ENCODE measurements at places on chromosomes 7 and 10. TPM values are rescaled to one million over a fixed set of nuclear protein-coding genes. Genes with fewer than 3 reads are reported as not detected.

DNA sequence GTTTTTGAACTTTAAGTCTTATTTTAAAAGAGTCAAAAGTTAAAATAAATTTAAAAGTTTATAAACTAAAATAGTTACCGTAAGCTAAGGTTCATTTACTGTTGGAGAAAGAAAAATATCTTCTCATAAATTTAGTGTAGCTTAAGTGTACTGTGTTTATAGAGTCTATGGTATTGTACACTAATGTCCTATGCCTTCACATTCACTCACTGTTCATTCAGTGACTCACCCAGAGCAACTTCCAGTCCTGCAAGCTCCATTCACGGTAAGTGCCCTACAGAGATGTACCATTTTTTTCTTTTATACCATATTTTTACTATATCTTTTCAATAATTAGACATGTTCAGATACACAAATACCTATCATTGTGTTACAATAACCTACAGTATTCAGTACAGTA is 97.6 kb downstream of the PTN start:
- DNase-seq, result no peak

Gene HOXA6
- not detected for total RNA-seq

- no peak for DNase-seq
Observed at GRCh38 chr7:155816192-155816508, 3.9 kb upstream of the SHH start.

GRCh38 chr10:73095481-73096021 is 1.1 kb downstream of the P4HA1 start:
- peak; percentile 80 for DNase-seq

Gene CALML3
- not detected for total RNA-seq

- DNase-seq, result no peak
Observed at GRCh38 chr10:12381536-12382156, 32.3 kb downstream of the CAMK1D start.

- no peak for DNase-seq
Observed at GRCh38 chr7:2617325-2617905, 14.4 kb upstream of the TTYH3 start.

DNA sequence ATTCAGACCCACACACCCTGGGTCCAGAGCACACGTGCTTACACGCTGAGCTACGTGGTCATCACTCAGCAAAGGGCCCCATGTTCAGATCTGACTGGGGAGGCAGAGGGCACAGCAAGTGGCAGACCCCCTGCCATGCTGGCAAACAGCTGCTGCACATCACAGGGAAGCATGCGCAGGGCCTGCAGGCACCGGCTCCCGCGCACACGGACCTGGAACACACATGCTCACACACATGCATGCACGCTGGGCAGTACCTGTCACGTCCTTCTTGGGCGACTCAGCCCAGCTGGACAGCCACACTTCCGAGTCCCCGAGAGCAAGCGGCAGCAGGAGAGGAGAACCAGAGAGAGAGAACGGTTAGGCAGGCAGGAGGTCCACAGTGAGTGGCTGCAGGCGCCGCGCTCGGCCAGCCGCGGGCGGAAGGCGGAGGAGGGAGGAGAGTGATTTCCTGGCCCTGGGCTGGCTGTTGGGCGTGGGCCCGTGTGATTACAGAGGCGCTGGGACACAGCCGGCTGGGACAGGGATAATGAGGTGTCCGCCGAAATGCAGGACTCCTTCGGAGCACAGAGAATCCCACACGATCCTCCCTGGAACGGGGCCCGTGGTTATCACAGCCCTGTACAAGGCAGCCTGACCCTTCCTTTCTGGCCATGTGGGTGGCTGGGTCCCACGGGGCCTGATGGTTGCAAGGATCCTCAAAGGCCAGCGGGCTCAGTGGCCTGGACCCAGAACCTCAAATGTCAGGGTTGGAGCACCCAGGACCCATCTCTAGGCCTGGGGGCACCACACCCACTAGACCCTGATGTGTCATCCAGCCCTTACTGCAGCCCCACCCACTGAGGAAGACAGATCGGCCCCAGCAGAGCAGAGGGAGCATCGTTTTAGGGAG is 175.1 kb downstream of the NEURL1 start:
- peak; percentile 89 for DNase-seq

DNA sequence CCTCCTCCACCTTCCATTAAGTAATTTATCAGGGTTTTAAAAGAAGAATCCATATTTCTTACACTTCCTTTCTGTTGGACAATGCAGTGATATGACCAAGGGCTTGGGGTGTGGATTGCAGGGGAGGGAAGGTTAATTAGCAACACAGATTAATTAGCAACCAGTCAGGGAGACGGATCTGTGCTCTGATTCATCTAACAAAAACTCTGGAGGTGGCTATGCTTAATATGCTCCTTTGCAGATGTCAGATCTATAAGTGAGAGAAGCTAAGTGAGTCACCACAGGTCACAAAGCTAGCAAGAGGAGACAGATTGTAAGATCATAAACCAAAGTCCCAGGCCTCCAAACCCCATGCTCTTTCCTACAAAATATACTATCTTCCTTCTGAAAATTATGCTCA is 178.8 kb upstream of the ITGB1 start:
- no peak for DNase-seq

Data from cardiac septum (tissue), 1 donor.